ENCODE measurements at places on chromosomes 6 and 20. TPM values are rescaled to one million over a fixed set of nuclear protein-coding genes. Genes with fewer than 3 reads are reported as not detected.

The AGER gene
- 0.50 TPM for total RNA-seq

The SLC35D3 gene
- not detected for total RNA-seq

The IL20RA gene
- total RNA-seq: 0.54 TPM

The FAM217A gene
- not detected for total RNA-seq

The ZNF165 gene
- total RNA-seq: 0.05 TPM

The TRIM40 gene
- total RNA-seq: not detected

The POU3F2 gene
- not detected for total RNA-seq

The CAP2 gene
- 0.49 TPM for total RNA-seq

The POU5F1 gene
- not detected for total RNA-seq

The EMILIN3 gene
- 0.31 TPM for total RNA-seq

The KHDC1L gene
- total RNA-seq: not detected

The SLC32A1 gene
- not detected for total RNA-seq

The PSMF1 gene
- 123 TPM for total RNA-seq

The VWA7 gene
- 0.10 TPM for total RNA-seq

The SULF2 gene
- total RNA-seq: 30.5 TPM

The FGD2 gene
- not detected for total RNA-seq

The TTK gene
- 0.54 TPM for total RNA-seq

The RMND1 gene
- 19.6 TPM for total RNA-seq

The TPX2 gene
- 6.8 TPM for total RNA-seq

The PRDM13 gene
- not detected for total RNA-seq

The MBOAT1 gene
- total RNA-seq: 0.69 TPM

The FRK gene
- 1.4 TPM for total RNA-seq

The CDH26 gene
- total RNA-seq: 0.24 TPM

The CD24 gene
- total RNA-seq: 0.12 TPM

The TCF15 gene
- total RNA-seq: not detected

The HIVEP1 gene
- 9.1 TPM for total RNA-seq

The SPATA25 gene
- total RNA-seq: 1.7 TPM

The TGM2 gene
- 16.8 TPM for total RNA-seq

The CHMP4B gene
- total RNA-seq: 64.3 TPM

The C6orf58 gene
- 0.15 TPM for total RNA-seq

The ERVFRD-1 gene
- total RNA-seq: not detected

The IL22RA2 gene
- not detected for total RNA-seq

The RBM24 gene
- total RNA-seq: not detected

The ZC2HC1B gene
- not detected for total RNA-seq

The CLIC5 gene
- 0.25 TPM for total RNA-seq

The CTAGE9 gene
- not detected for total RNA-seq

The C20orf202 gene
- total RNA-seq: not detected

The THEMIS gene
- not detected for total RNA-seq

The MAPK13 gene
- total RNA-seq: 5.6 TPM

The BTN1A1 gene
- total RNA-seq: not detected

The ENPP3 gene
- not detected for total RNA-seq

The COL12A1 gene
- total RNA-seq: 138 TPM

The ESR1 gene
- 0.94 TPM for total RNA-seq

The NTSR1 gene
- total RNA-seq: not detected

The NINL gene
- 9.4 TPM for total RNA-seq

The GCM1 gene
- not detected for total RNA-seq

The OPRM1 gene
- not detected for total RNA-seq

The GMNN gene
- 7.9 TPM for total RNA-seq

The FAM162B gene
- total RNA-seq: 2.4 TPM

The FIG4 gene
- 15.5 TPM for total RNA-seq

The ANKEF1 gene
- total RNA-seq: 0.68 TPM

The BLCAP gene
- 38.3 TPM for total RNA-seq

The PNPLA1 gene
- total RNA-seq: not detected

The TRIM15 gene
- total RNA-seq: not detected

The ARFRP1 gene
- total RNA-seq: 22.8 TPM

The C20orf144 gene
- total RNA-seq: not detected

The CFAP206 gene
- 0.37 TPM for total RNA-seq

The GID8 gene
- total RNA-seq: 26.5 TPM

The EBF4 gene
- total RNA-seq: 0.49 TPM

The PHACTR1 gene
- 1.9 TPM for total RNA-seq

All from cardiac ventricle fibroblast (primary cell).